ENCODE measurements at places on chromosomes 2 and 18.

GRCh38 chr2:229451852-229452251 is 180.8 kb upstream of the PID1 start:
- no peak for DNase-seq

DNA sequence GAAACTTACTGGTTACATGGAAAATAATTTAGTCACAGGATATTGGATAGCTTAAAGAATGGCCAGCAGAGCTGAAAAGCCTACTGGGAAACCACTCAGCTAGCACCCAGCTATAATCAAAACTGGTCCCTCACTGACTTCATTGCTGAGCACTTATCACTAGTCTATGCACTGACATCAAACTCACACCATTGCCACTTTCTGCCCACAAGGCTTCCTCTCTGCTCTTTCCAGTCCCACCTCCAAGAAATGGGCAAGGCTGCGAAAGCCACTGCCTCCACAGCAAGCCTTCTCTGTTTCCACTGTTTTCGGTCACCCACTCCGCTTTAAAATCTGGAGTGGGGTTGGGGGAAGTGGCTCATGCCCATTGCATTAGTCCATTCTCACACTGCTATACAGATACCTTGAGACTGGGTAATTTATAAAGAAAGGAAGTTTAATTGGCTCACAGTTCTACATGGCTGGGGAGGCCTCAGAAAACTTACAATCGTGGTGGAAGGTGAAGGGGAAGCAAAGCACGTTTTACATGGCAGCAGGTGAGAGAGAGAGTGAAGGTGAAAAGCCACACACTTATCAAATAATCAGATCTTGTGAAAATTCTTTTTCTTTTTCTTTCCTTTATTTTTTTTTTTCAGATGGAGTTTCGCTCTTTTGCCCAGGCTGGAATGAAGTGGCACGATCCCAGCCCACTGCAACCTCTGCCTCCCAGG is 77.0 kb upstream of the CERS6 start:
- peak; percentile 38 for DNase-seq

DNA sequence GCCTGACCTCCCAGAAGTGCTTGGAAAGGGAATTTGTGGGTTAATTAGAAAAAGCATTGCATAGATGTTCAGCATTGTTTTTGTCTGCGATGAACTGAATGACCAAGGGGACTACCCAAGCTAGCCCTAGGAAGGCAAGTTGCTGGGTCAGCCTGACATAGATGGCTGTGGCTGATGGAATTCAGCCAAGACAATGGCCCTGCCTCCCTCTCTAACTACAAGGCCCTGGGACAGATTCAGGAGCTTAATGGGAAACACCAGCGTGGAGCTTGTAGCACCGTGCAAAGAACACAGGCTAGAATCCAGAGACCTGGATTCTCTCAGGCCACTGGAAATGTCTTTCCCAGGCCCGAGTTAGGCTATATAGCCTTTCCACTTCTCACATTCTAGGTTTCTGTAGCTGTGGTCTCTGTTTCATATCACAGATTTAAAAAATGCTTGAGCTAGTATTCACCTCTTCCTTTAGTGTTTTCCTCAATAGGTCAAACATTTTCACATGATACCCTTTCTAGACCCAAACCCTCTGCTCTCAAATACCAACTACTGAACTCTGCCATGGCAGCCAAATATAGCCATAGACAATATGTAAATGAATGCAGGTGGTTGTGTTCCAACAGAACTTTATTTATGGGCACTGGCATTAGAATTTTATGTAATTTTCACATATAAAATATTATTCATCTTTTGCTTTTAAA is 294.3 kb upstream of the MEX3C start:
- DNase-seq, result no peak

DNA sequence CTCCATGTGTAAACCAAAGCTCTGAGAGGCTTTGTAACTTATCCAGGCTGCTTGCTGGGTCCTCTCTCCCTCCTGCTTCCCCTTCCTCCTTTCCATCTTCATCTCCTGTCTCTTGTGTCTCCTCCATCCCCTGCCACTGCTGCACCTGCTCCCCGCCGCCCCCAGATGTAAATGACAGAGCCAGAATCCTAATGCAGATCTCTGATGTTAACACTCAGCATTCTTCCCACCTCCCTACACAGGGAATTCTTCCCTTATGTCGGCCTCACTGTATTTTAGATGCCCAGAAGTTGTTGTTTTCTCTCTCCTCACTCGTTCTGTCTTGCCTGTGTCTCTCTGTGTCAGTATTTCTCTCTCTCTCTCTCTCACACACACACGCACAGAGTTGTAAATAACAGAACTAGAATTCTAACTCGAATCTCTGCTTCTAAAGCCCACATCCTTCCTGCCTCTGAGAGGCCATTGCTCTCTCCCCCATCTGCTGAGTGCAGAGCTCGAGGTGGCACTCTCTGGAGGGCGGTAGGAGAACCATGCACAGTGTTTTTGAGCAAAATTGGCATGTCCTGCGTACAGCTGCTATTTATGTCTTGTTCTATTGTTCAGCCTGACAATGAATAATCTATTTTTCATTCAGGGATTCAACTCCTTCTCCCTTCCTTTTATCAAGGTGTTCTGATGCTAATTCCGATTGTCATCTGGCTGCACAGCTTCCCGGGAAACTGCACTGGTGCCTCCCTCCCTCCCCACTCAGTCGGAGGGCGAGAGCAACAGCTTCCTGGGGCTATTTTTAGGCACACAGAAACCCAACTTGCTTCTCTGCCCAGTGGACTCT is 219.9 kb downstream of the SH3RF3 start:
- DNase-seq, result peak; percentile 31

- no peak for DNase-seq
Observed at GRCh38 chr2:128690869-128691268, 372.2 kb upstream of the HS6ST1 start.

GRCh38 chr2:225354281-225354774 is 45.2 kb upstream of the NYAP2 start:
- no peak for DNase-seq

GRCh38 chr2:204109681-204110080 is 173.1 kb downstream of the ICOS start:
- DNase-seq, result peak; percentile 35

- DNase-seq, result no peak
Observed at GRCh38 chr2:101179982-101180381, 28.8 kb upstream of the TBC1D8 start.

GRCh38 chr18:57116598-57117132 is 30.2 kb upstream of the BOD1L2 start:
- no peak for DNase-seq

DNA sequence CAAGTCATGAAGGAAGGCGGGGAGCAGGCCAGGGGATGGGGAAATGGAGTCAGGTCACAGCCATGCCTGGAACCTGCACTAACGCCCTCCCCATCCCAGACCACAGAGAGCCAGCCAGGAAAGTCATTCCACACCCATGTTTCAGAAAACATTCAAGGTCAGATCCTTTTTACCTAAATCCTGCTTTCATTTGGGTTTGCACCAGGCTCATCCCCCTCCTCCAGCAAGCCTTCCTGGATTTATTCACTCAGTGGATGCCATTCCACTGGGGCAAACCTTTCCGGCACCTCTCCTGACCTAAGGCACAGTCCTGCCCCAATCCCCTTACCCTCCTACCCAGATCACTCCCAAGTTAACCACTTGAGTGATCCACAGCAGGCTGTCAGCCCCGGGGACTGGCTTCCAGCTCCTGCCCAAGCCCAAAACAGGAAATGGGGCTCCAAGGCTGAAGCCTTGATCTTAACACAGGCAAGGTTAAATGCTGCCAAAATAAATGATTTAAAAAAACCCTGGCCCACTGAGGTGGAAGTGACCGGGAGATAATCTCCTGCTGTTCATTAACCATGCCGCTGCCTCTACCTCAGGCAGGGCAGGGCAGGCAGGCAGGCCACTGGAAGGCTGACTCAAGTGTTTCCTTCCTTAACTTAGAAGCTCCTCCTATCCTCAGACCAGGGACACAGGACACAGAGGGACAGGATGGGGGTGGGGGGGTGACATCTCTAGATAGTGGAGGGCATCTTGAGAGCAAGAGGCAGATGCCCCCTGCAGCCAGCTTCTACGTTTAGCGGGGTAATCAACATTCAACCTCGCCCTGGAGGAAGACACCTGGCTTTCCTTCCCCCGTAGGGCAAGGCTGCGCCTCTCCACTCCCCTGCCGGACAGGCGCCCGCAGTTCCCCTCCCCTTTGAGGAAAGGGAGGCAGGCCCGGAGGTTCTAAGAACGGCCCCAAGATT is 1.4 kb downstream of the RAB11FIP5 start:
- DNase-seq, result peak; percentile 39

DNA sequence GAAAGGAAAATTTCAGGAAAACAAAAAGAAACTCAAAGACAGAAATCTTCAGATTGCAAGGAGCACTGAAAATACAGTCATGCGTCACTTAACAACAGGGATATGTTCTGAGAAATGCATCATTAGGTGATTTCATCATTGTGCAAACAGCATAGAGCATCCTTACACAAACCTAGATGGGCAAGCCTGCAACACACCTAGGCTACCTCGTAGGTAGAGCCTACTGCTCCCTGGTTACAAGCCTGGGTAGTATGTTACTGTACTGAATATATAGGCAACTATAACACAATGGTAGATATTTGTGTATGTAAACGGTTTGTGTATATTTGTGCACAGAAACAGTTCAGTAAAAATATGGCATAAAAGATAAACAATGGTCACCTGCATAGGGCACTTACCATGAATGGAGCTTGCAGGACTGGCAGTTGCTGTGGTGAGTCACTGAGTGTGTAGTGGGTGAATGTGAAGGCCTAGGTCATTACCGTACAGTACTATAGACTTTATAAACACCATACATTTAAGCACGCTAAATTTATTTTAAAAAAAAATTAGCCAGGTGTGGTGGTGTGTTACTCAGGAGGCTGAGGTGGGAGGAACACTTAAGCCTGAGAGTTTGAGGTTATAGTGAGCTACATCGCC is 33.4 kb downstream of the SFXN5 start:
- DNase-seq, result no peak

DNA sequence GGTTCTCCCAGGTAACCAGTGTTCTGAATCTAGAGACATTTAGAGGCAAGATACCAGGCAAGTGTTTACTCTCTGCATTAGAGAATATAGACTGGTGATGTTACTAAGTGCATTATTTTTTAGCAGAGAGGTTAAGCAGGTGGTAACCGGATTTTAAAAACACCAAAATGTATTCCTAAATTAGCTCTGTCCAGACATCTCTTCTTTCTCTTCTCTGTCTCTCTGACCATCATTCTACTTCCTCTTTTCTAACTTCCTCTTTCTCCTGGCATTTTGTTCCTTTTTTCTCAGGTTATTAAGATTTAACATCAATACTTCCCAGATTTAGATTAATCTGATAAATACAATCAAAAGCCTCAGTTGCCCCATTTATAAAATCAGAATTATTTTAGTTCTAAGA is 31.7 kb upstream of the DYNC1I2 start:
- DNase-seq, result no peak

DNA sequence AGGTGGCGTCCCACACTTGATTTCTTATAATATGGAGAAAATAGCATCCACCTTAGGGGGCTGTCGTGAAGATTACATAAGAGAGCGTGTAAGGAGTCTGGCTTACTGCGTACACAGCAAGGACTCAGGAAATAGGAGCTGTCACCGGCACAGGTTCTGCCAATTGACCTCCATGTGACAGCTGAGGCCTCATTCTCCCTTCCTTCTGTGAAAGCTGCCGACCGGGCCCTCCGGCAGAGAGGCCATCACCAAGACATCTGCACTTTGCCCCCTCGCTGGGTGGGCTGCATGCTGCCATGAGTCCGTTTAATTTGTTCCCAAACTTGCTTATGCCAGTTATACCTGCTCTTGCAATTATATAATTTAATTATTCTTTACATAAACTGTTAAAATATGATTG is 27.7 kb downstream of the HS1BP3 start:
- no peak for DNase-seq

GRCh38 chr18:2894131-2894840 is 47.5 kb downstream of the EMILIN2 start:
- no peak for DNase-seq

GRCh38 chr18:74378179-74378682 is 62.6 kb downstream of the C18orf63 start:
- no peak for DNase-seq

DNA sequence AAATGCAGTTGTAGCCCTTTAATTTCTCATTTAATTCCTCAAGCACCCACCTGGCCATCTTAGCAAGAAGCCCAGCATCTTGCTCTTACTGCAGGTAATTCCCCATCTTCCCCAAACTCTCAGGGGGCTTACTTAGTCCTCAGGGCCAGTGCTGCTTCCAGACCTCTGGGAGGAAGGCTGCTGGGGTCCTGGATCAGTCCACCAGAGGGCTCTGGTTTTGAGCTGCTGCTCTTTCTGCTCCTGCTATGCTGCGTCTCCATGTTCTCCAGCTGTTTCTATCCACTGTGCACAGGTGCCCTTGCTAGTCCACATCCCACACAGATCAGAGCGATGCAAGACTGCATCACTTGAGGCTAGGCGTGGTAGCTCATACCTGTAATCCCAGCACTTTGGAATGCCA is 34.5 kb upstream of the TMEM87B start:
- no peak for DNase-seq

- no peak for DNase-seq
Observed at GRCh38 chr2:96881349-96882195, 11.7 kb upstream of the SEMA4C start.

- no peak for DNase-seq
Observed at GRCh38 chr18:3584897-3585460, 135.0 kb downstream of the TGIF1 start.

GRCh38 chr2:223852281-223852795 is 15.0 kb upstream of the AP1S3 start:
- no peak for DNase-seq

GRCh38 chr2:165700531-165700930 is 93.5 kb downstream of the GALNT3 start:
- DNase-seq, result no peak

GRCh38 chr2:235614900-235615712 is 121.3 kb downstream of the AGAP1 start:
- DNase-seq, result no peak

- DNase-seq, result no peak
Observed at GRCh38 chr2:153071090-153071489, 352.7 kb downstream of the ARL6IP6 start.

GRCh38 chr18:44771956-44772917 is 91.5 kb downstream of the SETBP1 start:
- no peak for DNase-seq

DNA sequence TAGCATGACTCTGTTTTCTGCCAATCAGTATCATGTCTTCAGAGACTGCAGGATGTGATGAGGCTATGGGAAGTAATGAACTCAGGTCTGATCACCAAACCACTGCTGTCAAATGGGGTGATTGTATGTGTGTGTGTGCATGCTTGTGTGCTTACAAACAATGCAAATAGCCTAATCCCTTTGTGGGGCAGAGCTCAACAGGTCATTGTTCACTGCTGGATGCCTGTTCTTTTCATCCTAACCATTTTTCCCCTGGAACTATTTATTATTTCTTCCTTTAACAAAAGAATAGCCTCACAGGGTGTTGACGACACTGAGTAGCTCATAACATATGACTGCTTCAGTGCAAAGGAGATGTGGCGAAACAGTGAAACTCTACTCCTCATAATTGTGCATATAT is 55.9 kb downstream of the NXPH2 start:
- DNase-seq, result no peak

- DNase-seq, result no peak
Observed at GRCh38 chr2:225543626-225544025, 144.1 kb downstream of the NYAP2 start.

GRCh38 chr2:220076734-220077133 is 449.3 kb downstream of the SLC4A3 start:
- DNase-seq, result no peak
